T-cell (primary cell): ENCODE measurements at places on chromosomes 16 and 17. TPM values are rescaled to one million over a fixed set of nuclear protein-coding genes. Genes with fewer than 3 reads are reported as not detected.
A peak's percentile ranks its signal among the peaks of the same experiment; 100 is the strongest.

The TBX6 gene
- total RNA-seq: 1.7 TPM

The TBC1D3C gene
- 2.5 TPM for total RNA-seq

The TERB1 gene
- total RNA-seq: not detected

The CDH5 gene
- not detected for total RNA-seq

The KRT20 gene
- total RNA-seq: not detected

The NOL3 gene
- 4.1 TPM for total RNA-seq

The ST6GALNAC2 gene
- 4.7 TPM for total RNA-seq

The DRC3 gene
- total RNA-seq: 0.32 TPM

The CCDC200 gene
- not detected for total RNA-seq

The KRTAP3-1 gene
- total RNA-seq: not detected

The KCNJ2 gene
- 0.07 TPM for total RNA-seq

The HSPB9 gene
- total RNA-seq: 0.18 TPM

The C17orf50 gene
- not detected for total RNA-seq

The C17orf100 gene
- 3.5 TPM for total RNA-seq

- no peaks in the 10 kb centered on the region for H3K27me3 ChIP-seq
- no peaks in the 10 kb centered on the region for H3K4me1 ChIP-seq
- no peak overlapping the region for H3K4me3 ChIP-seq
- no peak for DNase-seq
- H3K36me3 ChIP-seq: no peaks in the 10 kb centered on the region
Observed at GRCh38 chr17:53571342-53571741, 251.4 kb upstream of the KIF2B start.

- H3K4me3 ChIP-seq: no peak overlapping the region
- no peak for DNase-seq
- H3K27me3 ChIP-seq: peaks cover 16% of the 10 kb centered on the region
- no peak overlapping the region for H3K27ac ChIP-seq
- no peaks in the 10 kb centered on the region for H3K36me3 ChIP-seq
Observed at GRCh38 chr17:20961586-20961985, 81.2 kb downstream of the USP22 start.

- H3K4me1 ChIP-seq: no peaks in the 10 kb centered on the region
- no peak overlapping the region for H3K4me3 ChIP-seq
- H3K36me3 ChIP-seq: peaks cover 37% of the 10 kb centered on the region
- H3K27me3 ChIP-seq: no peaks in the 10 kb centered on the region
Observed at GRCh38 chr16:19589771-19590302, 34.3 kb downstream of the VPS35L start.

GRCh38 chr17:67648032-67648905, 69.5 kb upstream of the NOL11 start:
- no peak overlapping the region for H3K27ac ChIP-seq
- H3K4me1 ChIP-seq: peaks cover 45% of the 10 kb centered on the region
- no peak overlapping the region for H3K4me3 ChIP-seq
- no peak for DNase-seq
- peaks cover 29% of the 10 kb centered on the region for H3K36me3 ChIP-seq
- H3K27me3 ChIP-seq: no peaks in the 10 kb centered on the region

DNA sequence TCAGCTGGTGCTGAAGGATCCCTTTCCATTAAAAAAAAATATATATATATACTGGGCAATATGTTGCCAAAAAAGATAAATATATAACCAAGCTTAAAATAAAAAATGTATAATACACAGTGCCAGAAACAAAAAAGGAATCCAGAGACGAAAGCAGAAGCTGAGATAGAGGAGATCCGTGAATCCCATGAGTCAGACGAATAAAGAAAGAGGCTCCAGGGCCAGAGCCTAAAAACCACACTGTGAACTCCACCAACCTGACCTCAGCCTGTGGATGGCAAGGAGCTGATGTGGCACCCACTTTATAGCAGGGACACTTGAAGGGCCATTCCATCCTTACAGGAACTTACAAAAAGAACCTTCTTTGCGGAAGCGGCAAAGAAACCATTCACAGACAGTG, 34.8 kb downstream of the PITPNM3 start:
- no peak overlapping the region for H3K27ac ChIP-seq
- H3K4me1 ChIP-seq: no peaks in the 10 kb centered on the region
- H3K27me3 ChIP-seq: no peaks in the 10 kb centered on the region
- H3K4me3 ChIP-seq: no peak overlapping the region
- H3K36me3 ChIP-seq: no peaks in the 10 kb centered on the region

DNA sequence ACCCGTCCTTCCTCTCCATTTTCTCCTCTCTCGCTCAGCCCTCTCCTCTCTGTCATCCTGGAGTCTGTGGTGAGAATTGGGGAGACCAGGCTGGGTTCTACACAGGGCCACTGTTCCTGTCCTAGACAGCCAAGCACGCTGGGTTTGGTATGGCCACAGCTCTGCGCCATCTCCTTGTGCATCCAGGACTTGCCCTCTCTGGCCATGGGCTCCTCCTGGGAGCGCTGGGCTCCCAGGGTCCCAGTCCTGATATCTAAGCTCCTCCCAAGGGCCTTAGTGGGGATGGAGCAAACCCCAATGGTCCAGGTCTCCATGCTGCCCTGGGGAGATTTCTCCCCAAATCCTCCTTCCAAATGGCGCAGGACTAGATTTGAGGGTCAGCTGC, 27.2 kb upstream of the ITGA3 start:
- no peak for DNase-seq
- no peak overlapping the region for H3K27ac ChIP-seq
- H3K27me3 ChIP-seq: peaks cover 42% of the 10 kb centered on the region

DNA sequence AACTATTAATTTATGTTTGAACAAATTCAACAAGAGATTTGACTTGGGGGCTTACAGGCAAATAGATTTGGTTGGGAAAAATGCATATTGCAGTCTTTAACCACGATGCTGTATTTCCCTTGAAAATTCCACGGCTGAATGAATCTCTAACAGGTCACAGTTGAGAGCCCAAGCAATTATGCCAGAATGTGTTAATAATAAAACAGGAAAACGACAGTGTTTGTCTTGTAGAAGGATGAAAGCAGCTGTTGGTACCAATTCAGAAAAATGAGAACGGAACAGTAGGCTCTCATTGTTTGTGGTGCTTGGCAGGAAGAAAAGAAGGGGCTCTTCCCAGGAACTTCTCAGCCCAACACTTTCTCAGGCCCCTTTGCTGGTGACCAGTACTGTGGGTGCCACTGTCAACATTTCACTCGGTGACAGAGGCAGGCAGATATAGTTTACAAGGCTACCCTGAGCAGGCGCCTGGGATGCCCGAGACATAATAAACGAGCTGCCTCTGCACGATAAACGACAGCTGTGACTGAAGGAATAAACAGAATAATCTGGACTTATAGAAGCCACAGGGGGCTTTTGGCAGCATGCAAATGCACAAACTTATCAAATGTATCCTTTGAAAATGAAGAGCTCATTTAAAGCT, 387.1 kb downstream of the HS3ST4 start:
- DNase-seq: no peak
- H3K4me3 ChIP-seq: no peak overlapping the region
- no peak overlapping the region for H3K27ac ChIP-seq
- H3K4me1 ChIP-seq: no peaks in the 10 kb centered on the region
- no peaks in the 10 kb centered on the region for H3K27me3 ChIP-seq

- H3K4me3 ChIP-seq: no peak overlapping the region
- no peak overlapping the region for H3K27ac ChIP-seq
- no peaks in the 10 kb centered on the region for H3K4me1 ChIP-seq
- no peaks in the 10 kb centered on the region for H3K36me3 ChIP-seq
- DNase-seq: no peak
- no peaks in the 10 kb centered on the region for H3K27me3 ChIP-seq
Observed at GRCh38 chr17:68693466-68693865, 92.3 kb upstream of the FAM20A start.

- no peaks in the 10 kb centered on the region for H3K36me3 ChIP-seq
- DNase-seq: no peak
- no peaks in the 10 kb centered on the region for H3K27me3 ChIP-seq
- H3K27ac ChIP-seq: no peak overlapping the region
- no peaks in the 10 kb centered on the region for H3K4me1 ChIP-seq
- no peak overlapping the region for H3K4me3 ChIP-seq
Observed at GRCh38 chr17:60311936-60312335, 80.0 kb downstream of the USP32 start.

DNA sequence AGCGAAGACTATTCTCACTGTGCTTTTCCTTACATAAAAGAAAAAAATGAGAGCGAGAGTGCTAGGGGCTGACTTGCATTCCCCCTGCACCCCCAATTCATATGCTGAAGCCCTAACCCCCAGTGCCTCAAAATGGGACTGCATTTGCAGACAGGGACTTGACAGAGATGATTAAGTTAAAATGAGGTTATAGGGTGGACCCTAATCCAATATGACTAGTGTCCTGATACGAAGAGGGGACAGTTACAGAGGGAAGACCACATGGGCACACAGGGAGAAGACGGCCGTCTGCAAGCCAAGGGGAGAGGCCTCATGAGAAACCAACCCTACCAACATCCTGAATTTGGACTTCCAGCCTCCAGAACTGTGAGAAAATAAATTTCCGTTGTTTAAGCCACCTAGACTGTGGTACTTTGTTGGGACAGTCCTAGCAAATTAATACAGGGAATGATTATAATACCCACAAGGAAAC, 1.6 kb upstream of the TMEM220 start:
- H3K4me3 ChIP-seq: no peak overlapping the region
- no peaks in the 10 kb centered on the region for H3K27me3 ChIP-seq
- DNase-seq: no peak
- H3K27ac ChIP-seq: no peak overlapping the region

- H3K4me1 ChIP-seq: peaks cover 4% of the 10 kb centered on the region
- H3K27ac ChIP-seq: no peak overlapping the region
- H3K4me3 ChIP-seq: no peak overlapping the region
- no peak for DNase-seq
- H3K27me3 ChIP-seq: no peaks in the 10 kb centered on the region
Observed at GRCh38 chr17:66468241-66469087, 166.1 kb downstream of the PRKCA start.

GRCh38 chr16:56898847-56899246, 33.1 kb upstream of the HERPUD1 start:
- peak; percentile 8 for DNase-seq
- peaks cover 3% of the 10 kb centered on the region for H3K4me1 ChIP-seq
- H3K27me3 ChIP-seq: no peaks in the 10 kb centered on the region
- H3K4me3 ChIP-seq: no peak overlapping the region
- H3K36me3 ChIP-seq: no peaks in the 10 kb centered on the region
- no peak overlapping the region for H3K27ac ChIP-seq

DNA sequence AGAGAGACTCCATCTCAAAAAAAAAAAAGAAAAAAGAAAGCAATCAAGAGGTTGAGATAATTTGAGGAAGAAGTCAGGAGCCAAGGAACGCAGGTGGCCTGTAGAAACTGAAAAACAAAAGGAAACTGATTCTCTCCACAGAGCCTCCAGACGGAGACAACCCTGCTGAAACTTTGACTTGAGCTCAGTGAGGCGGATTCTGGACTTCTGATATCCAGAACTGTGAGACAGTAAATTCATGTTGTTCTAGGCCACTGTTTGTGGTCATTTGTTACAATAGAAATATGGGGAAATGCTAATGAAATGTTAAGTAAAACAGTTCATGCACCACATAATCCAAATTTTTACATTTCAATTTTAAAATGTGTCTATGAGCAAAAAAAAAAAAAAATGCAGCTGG, 5.2 kb downstream of the MBTPS1 start:
- peaks cover 7% of the 10 kb centered on the region for H3K36me3 ChIP-seq
- H3K4me3 ChIP-seq: no peak overlapping the region
- DNase-seq: no peak
- peaks cover 39% of the 10 kb centered on the region for H3K4me1 ChIP-seq
- H3K27me3 ChIP-seq: no peaks in the 10 kb centered on the region

DNA sequence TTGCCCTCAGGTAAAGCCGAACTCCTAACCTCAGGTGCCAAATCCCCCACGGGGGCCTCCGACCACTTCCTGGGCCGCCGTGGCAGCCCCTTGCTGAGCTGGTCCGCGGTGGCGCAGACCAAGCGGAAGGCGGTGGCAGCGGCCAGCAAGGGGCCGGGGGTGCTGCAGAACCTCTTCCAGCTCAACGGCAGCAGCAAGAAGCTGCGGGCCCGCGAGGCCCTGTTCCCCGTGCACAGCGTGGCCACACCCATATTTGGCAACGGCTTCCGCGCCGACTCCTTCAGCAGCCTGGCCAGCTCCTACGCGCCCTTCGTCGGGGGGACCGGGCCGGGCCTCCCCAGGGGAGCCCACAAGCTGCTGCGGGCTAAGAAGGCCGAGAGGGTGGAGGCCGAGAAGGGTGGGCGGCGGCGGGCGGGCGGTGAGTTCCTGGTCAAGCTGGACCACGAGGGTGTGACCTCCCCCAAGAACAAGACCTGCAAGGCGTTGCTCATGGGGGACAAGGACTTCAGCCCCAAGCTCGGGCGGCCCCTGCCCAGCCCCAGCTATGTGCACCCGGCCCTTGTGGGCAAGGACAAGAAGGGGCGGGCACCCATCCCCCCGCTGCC, 51.6 kb downstream of the ACTG1 start:
- H3K27ac ChIP-seq: no peak overlapping the region
- no peak overlapping the region for H3K4me3 ChIP-seq
- no peak for DNase-seq
- H3K36me3 ChIP-seq: no peaks in the 10 kb centered on the region
- H3K27me3 ChIP-seq: no peaks in the 10 kb centered on the region
- peaks cover 4% of the 10 kb centered on the region for H3K4me1 ChIP-seq

DNA sequence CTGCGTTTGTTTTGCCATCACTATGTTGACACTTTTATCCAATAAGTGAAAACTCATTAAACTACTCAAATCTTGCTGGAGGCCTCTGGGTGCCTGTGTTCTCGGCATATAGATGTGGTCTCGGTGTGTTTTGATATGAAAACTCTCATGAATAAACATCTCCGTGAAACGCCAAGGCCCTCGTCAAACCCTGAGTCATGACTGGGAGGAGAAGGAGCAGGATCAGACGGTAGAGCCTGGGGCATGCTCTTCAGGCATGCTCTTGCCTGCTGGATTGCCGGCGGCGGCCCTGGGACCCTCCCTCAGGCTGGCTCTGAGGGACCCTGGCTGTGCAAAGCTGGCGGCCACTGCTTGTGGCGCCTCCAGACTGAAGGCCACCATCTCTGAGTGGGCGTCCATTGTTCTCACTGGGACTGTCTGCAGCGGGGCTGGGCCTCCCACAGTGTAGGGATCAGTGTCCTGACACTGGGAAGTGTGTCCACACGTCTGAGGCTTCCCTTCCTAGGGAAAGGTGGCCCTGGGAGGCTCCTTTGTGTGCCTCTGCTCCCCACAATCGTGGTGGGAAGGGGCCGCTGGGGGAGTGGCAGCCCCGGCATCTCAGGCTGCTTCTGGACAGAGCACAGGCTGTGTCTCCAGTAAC, 1.7 kb upstream of the NPB start:
- H3K4me1 ChIP-seq: no peaks in the 10 kb centered on the region
- H3K27me3 ChIP-seq: peaks cover 23% of the 10 kb centered on the region
- no peak overlapping the region for H3K27ac ChIP-seq
- no peak for DNase-seq

DNA sequence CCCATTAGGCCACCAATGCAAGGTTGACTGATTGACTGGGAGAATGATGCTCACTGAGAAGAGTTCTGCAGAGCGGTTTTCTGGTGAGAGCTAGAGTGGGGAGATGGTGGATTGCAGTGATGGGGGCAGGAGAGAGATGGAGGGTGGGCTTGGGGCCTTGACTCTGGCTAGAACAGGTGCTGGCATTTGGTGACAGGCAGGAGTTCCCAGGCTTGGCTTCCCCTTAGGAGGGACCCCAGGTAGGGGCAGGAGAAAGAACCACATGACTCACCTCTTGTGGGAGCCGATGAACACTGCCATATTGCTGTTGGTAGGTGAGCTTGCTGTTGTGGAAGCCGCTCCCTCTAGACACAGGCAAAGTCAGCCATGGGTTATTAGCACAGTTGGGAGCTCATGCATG, 8.0 kb downstream of the CD300LB start:
- H3K27ac ChIP-seq: no peak overlapping the region
- H3K4me1 ChIP-seq: peaks cover 10% of the 10 kb centered on the region
- peaks cover 66% of the 10 kb centered on the region for H3K27me3 ChIP-seq
- no peak overlapping the region for H3K4me3 ChIP-seq
- no peaks in the 10 kb centered on the region for H3K36me3 ChIP-seq
